ENCODE measurements at places on chromosomes 12 and 14.

DNA sequence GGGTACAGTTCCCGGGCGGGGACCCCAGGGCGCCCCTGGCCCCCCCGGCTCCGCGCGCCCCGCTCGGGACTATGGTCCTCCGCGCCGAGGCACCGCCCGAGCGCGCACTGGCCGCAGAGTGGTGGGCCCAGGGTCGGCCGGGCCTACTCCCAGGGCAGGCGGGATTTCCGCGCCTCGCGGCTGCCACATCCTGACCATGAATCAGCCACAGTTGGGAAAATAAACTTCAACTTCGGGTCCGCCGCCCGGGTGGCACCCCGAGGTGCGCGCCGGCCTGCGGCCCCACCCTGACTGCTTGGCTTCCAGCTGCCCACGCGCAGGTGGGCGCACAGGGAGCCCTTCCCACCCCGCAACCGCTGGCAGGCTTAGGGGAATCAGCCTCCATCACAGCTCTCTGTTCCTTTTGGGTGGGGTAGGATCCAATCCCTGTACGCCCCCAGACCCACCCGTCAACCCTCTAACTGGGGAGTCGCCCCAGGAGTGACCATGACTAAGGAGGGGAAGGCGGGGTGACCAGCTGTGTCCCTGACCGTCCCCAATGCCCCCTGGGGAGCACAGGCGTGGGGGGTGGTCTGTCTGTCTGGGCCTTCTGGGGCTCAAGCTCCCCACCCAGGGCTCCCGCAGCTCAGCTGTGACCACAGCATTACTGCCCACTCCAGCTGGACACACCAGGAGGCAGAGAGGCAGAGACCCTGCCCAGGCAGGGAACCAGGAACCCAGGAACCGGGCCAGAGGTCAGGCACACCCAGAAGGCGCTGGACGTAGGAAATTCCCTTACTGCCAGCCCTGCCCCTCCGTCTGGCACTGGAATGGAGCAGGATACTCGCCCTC lies 678 bp downstream of the INF2 start:
- no peak for DNase-seq

DNA sequence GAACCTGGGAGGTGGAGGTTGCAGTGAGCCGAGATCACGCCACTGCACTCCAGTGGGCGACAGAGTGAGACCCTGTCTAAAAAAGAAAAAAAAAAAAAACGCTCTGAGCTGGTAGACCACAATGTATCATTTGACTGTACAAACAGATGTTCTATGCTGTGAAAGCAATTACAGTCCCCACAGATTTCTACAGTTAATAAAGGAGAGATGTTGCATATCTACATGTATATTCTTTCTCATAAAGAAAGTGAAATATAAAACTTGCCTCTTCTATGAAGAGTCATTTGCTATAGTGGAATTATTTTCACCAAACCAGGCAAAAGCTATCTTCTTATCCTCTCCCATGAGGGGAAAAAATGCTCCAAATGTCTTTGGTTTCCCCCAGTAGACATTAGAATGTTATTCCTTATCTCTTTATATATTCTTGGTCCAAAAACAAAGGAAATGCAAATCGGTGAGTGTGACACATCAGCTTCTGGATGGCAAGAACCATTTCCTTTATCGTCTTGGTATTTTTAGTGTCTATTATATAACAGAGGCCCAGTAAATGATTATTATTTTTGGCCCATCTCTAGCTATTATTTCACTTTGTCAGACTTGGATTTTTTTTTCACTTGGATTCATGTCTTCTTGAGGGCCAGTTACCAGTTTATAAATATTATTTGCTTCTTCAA lies 230.4 kb downstream of the SSPN start:
- DNase-seq: no peak

GRCh38 chr12:130619385-130620001 lies 96.6 kb downstream of the RIMBP2 start:
- no peak for DNase-seq

GRCh38 chr12:120037851-120038250 lies 48.8 kb downstream of the BICDL1 start:
- no peak for DNase-seq

- DNase-seq: no peak
Measured at GRCh38 chr14:49972131-49972671, 79.3 kb downstream of the ARF6 start.

- peak; percentile 54 for DNase-seq
Measured at GRCh38 chr12:47408171-47408871, 297.5 kb downstream of the RPAP3 start.

DNA sequence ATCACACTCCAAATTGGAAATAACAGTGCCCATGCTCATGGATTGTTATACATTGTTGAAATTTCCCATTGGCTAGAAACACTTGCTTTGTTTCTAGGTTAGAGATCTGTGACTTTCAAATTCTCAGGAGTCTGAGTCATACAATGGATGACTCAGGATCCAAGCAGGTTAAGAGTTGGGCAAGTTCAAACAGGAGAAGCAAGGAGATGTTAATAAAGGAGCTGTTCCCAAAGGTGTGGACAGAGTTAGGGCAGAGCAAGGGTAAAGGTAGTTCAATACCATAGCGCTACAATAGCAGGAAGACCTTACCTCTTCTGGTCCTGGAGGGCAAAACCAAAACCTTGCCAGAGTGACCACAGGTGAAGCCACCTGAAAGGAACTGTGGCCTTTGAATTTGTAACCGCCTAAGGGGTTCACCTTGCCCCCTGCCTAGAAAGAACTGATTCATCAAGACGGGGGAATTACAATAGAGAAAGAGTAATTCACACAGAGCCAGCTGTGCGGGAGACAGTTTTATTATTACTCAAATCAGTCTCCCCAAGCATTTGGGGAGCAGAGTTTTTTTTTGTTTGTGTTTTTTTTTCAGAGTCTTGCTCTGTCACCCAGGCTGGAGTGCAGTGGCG lies 4.2 kb upstream of the AMN1 start:
- DNase-seq: peak; percentile 91

GRCh38 chr14:99028041-99028440 lies 244.0 kb downstream of the BCL11B start:
- no peak for DNase-seq

DNA sequence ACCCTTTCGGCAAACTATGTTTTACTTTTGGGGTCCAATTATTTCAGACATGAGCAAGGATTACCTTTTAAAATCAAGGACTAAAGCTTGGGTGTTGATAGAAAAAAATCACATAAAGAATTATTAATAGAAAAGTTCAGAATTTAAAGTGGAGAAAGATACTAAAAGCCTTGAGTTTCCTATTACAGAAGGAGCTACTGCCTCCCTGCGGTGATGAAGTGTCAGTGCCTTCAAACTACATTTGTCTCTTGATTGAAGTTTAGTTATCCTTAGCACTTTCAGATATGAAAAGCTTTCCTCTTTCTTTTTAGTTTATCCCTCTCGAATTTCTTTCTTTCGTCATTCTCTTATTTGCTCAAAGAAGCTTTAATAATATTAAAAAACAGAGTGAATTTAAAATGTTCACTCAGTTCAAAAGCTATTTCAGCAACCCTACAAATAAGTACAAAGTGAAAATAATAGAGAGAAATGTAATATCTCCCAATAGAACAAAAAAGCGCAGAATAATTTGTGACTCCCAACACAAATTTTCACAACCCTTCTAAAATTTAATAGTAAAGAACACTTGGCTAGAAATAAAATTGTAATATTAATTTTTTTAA lies 87.6 kb downstream of the SEC23A start:
- no peak for DNase-seq

DNA sequence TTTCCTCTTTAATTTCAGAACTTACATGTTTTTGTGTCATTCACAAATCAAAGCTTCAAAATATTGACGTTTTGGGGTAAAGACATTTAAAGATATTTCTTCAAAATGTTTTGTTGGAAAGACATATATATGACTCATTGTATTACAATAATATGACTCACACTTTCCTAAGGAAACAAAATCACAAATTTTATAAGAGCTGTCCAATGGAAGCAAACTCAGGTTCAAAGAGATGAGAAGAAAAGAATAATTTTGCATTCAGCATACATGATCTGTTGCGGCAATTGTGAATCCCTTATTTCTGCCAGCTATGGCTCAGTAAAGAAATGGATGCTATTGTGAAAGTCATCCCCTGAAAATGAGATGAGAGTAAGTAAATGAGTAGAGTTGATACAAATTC lies 82.7 kb downstream of the GRIP1 start:
- no peak for DNase-seq

- DNase-seq: no peak
Measured at GRCh38 chr12:116196226-116196625, 81.3 kb downstream of the MED13L start.

DNA sequence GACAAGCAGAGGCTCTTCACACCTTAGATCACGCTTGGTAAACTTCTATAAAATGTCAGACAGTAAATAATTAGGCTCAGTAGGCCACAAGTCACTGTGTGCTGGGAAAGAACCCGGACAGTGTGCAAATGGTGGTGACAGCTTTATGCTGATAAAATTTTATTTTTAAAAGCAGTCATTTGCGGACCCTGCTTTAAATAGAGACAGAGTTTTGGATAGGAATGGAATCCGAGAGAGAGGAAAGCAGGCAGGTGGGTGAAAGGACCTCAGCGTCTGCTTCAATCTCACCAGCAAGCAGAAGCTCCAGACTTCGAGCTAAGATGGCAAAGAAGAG lies 21.4 kb downstream of the ANKLE2 start:
- no peak for DNase-seq

- no peak for DNase-seq
Measured at GRCh38 chr12:78191611-78192010, 360.9 kb downstream of the NAV3 start.

DNA sequence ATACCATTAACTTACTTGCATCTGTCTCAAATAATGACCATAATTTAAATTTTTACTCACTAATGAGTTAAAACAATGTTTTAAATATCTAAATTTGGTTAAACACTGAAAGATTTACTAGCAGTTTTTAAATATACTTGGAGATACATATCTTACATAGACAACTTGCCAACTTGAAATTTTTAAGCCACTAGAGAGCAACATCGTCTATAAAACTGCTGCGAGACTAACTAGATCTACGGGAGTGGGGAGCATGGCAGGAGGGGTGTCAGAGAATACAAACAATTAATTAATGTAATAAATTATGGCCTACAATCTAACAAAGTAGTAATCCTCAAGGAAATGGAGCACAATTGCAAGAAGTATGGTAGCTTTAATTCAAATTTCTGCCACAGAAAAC lies 120.4 kb downstream of the LRRIQ1 start:
- DNase-seq: no peak

DNA sequence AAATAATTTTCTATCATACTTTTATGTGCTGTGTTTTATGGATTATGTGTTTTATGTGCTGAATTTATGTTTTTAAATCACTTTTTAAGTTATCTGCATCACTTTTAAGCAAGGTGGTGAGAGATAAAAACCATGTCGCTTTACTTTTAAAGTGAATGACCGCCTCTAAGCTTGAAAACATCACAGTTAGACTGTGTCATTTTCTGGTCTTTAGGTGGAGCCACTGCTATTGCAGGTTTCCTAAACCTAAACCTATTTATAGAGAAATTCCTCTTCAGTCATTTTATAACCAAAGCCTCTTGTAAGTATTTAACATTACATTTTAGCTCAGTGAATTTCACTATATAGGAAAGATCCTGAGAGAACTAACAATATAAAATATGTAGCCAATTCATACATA lies 21.0 kb upstream of the MDM2 start:
- DNase-seq: no peak

- DNase-seq: no peak
Measured at GRCh38 chr12:92237762-92238523, 92.3 kb upstream of the BTG1 start.

GRCh38 chr14:51884086-51884927 lies 23.9 kb downstream of the GNG2 start:
- DNase-seq: no peak

- no peak for DNase-seq
Measured at GRCh38 chr14:68663385-68664076, 129.3 kb downstream of the ZFP36L1 start.

DNA sequence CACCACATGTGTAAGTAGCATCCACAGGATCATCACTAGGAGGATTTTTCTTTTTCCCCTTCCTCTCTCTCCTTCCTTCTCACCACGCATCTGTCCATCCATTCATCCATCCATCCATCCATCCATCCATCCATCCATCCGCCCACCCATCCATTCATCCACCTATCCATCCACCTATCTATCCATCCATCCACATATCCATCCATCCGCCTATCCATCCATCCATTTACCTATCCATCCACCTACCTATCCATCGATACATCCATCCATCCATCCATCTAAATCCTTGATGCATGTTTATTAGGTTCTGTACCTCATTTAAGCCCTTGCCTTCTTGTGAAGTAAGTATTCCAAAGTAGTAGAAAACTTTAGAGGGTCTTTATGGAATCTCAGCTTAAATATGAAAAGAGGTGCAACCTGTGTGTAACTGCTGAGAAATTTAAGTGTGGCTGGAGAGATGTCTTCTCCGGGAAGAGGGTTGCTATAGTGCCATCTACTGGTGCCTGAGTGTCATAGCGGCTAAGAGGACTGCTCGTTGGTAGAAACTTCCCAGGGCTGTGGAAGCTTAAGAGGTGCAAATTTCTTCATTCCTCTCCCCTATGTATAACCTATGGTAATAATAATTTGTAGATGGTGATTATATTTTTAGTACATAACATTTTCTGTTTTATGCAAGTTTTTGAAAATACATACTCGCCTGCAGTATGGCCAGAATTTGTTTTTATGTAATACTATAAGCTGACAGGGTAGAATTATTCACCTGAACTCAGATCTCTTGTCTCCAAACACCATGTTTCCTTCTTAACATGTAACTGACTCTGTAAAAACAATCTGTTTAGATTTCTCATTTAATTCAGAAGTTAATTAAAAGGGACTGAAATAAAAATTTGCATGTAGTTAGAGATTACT lies 46.0 kb downstream of the MYO1H start:
- DNase-seq: peak; percentile 46

All from H9 (cell line).